ENCODE measurements at places on chromosomes 16 and 17.

DNA sequence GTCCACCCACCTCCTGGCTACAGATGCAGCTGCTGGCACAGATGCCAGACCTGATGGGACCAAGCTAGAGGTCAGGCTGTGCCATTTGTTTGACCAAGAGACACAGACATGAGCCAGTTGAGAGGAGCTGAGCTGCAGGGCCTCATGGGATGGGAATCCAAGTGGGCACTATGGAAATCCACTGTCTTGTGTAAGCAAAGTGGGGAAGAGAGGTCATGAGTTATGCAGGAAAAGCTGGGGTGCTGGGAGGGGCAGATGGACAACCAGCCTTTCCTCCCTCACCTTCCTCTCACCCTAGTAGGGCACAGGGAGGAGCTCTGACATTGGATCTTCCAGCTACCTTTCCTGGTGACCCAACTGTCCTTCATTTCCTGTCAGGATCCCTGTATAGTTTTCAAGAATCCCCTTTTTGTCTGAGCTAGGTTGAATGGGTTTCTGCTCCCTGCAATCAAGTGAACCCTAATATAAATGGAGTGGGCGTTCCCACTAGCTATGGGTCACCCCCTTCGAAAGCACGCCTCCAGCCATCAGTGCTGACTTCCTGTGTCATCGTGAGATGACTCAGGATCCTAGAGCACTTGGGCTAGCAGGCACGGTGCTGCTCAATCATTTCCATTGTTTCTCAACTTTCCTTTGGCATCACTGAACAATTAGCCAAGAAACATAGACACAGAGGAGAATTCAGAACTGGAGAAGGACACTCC lies 13.6 kb downstream of the ATPAF2 start:
- no peak for DNase-seq
- no peak overlapping the region for H3K27ac ChIP-seq
- H3K4me1 ChIP-seq, result peaks cover 5% of the 10 kb centered on the region
- no peaks in the 10 kb centered on the region for H3K27me3 ChIP-seq
- no peak overlapping the region for H3K4me3 ChIP-seq
- H3K36me3 ChIP-seq, result peaks cover 18% of the 10 kb centered on the region

DNA sequence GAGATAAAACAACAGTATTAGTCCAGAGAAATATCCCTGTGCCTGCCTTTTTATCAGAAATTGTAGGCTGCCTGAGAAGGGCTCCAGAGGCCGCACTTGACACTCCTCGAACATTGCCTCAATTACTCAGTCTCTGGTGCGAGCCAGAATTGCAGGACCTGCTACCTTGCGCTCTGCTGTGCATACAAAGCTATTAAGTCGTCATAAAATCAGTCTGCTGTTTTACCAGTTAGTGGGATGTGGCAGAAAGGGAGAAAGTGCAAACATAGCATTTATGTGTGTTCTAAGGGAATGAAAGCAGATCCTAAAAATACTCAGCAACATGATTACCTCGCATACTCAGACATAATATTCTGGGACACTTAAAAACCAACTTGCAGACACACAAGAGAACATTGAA lies 70.6 kb downstream of the TMC6 start:
- H3K27ac ChIP-seq, result no peak overlapping the region
- no peak overlapping the region for H3K4me3 ChIP-seq
- H3K36me3 ChIP-seq, result peaks cover 8% of the 10 kb centered on the region

DNA sequence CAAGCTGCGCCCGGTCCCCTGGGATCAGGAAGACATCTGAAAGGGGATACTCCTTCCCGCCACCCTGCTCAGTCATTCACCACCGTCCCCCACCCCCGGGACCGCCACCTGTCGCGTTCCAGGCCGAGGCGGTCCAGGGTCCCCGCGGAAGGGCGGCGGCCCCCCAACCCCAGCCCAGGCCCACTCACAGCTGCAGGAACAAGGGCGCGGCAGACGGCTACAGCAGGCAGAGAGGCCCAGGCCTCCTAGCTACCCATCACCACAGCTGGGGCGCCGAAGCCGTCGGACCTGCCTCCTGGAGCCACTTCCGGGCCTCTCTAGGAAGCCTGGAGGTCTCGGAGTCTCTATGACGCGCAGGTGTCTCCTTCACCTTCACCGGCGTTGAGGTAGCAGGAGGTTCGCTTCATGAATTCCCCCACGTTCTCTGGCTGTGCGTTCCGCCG lies at the start of gene SDR42E1:
Gene SDR42E1 (minus strand): TSS at position 272 of the 443 bp plus-strand sequence. CDS start 10,612 bp downstream, outside the sequence.
- H3K36me3 ChIP-seq, result no peaks in the 10 kb centered on the region
- H3K4me1 ChIP-seq, result peaks cover 8% of the 10 kb centered on the region
- peak within 1 kb of the TSS; percentile 68 for H3K4me3 ChIP-seq
- no peaks in the 10 kb centered on the region for H3K27me3 ChIP-seq
- peak; percentile 74 for DNase-seq

GRCh38 chr17:42077755-42078154 lies 20.5 kb downstream of the ZNF385C start:
- no peaks in the 10 kb centered on the region for H3K36me3 ChIP-seq
- no peaks in the 10 kb centered on the region for H3K4me1 ChIP-seq
- no peak for DNase-seq
- H3K4me3 ChIP-seq, result no peak overlapping the region

DNA sequence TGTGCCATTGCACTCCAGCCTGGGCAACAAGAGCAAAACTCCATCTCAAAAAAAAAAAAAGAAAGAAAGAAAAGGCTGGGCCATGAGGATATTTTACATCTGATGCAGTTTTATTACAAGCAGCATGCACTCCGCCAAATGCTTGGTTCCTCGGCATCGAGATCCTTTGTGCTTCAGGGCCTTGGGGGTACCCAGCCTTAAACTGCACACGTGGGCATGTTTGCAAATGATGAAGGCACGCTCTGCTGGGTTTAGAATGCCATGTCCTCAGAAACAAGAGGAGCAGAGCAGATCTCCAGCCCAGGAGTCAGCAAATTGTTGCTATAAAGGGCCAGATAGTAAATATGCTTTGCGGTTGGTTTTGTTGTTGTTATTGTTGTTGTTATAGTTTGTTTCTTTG lies 153.2 kb downstream of the KATNIP start:
- no peaks in the 10 kb centered on the region for H3K36me3 ChIP-seq
- no peaks in the 10 kb centered on the region for H3K27me3 ChIP-seq
- no peak for DNase-seq
- no peak overlapping the region for H3K4me3 ChIP-seq
- H3K4me1 ChIP-seq, result no peaks in the 10 kb centered on the region

DNA sequence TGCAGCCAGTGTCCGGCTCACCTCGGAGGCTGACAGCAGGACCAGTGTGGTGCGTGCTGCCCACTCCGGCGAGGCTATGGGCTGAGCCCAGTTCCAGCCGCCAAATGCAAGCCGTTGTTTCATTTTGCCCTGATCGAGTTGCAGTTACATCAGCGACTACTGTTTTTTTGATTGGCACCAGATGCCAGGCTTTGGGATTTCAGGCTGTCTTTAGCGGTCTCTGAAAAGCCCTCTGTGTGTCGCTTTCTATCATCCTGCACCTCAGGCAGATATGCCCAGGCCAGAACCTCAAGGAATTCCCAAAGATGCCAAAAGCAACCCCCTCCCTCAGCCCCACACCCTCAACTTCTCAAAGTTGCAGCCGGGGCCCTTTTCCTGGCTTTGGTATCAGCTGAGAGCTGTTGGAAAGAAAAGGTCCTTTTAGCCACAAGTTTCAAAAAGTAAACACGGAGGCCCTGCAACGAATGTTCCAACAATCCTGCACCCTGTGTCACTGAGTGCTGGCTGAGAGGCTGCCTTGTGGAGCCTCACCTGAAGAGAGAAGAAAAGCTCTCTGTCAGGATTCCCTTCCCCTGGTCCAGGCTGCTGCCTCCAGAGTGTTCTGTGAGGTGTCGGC lies 58.9 kb downstream of the WWP2 start:
- no peak overlapping the region for H3K27ac ChIP-seq
- H3K4me3 ChIP-seq, result no peak overlapping the region
- peaks cover 7% of the 10 kb centered on the region for H3K36me3 ChIP-seq
- DNase-seq, result no peak
- no peaks in the 10 kb centered on the region for H3K27me3 ChIP-seq
- no peaks in the 10 kb centered on the region for H3K4me1 ChIP-seq

- H3K36me3 ChIP-seq, result peaks cover 30% of the 10 kb centered on the region
- DNase-seq, result peak; percentile 68
- peaks cover 26% of the 10 kb centered on the region for H3K4me1 ChIP-seq
- H3K27me3 ChIP-seq, result no peaks in the 10 kb centered on the region
- H3K27ac ChIP-seq, result peak overlapping the region; percentile 89
Measured at GRCh38 chr17:1515640-1516387, 598 bp downstream of the INPP5K start.

GRCh38 chr17:79613195-79613772 lies 2.4 kb upstream of the RBFOX3 start:
- H3K4me3 ChIP-seq, result no peak overlapping the region
- no peaks in the 10 kb centered on the region for H3K4me1 ChIP-seq
- peaks cover 7% of the 10 kb centered on the region for H3K27me3 ChIP-seq
- H3K36me3 ChIP-seq, result no peaks in the 10 kb centered on the region
- H3K27ac ChIP-seq, result no peak overlapping the region

DNA sequence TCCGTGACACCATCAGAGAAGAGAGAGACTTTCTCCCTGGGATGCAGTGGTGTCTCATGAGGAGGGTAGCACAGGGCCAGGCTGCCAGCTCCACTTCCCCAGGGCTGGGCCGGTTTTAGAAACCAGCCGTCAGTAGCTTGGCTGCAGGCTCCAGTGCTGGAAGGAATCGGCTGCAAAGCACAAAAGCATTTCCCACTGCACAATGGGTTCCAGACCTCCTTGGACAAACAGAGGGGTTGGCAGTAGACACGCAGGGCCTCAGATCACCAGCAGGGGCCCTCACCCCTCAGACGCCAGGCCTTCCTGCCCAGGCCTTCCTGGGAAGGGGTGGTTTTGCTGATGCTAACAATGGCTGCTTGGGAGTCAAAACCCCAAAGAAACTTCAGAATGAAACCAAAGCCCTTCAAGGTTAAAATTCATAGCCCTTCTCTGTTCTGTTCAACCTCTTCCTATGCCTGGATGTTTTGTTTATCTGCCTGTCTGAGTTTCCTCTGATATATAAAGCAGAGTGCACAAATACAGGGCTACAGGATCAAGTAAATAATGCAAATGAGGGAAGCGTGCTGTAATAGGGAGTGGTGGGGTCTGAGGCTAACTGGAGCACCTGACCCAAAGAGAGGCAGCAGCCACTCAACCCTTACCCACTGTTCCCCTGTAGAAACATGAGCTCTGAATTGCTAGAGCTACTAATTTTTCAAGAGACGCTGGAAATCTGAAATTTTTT lies 26.2 kb downstream of the TEKT5 start:
- H3K4me3 ChIP-seq, result no peak overlapping the region
- H3K27me3 ChIP-seq, result no peaks in the 10 kb centered on the region
- no peaks in the 10 kb centered on the region for H3K36me3 ChIP-seq
- H3K27ac ChIP-seq, result no peak overlapping the region
- H3K4me1 ChIP-seq, result no peaks in the 10 kb centered on the region

DNA sequence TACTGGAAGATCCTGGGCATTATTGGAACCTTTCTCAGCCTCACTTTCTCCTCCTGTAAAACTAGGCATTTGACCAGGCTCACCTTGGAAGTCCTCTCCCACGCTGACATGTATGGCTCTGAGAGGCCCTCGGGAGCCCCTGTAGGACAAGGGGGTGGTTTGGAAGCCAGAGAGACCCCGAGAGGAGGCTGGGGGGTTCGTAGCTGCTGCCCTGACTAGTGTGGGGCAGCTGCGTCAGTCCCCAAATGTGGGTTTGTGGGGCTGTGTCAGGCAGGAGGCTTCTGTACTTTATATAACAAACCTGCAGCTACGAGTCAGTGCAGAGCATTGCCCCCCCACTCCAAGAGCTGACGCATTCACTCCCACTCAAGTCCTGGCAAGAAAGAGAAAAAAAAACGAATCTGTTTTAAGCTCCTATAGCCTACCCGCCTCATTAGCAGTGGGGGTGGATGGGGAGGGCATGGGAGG lies 1.8 kb downstream of the CX3CL1 start:
- no peaks in the 10 kb centered on the region for H3K27me3 ChIP-seq
- DNase-seq, result no peak
- H3K4me1 ChIP-seq, result no peaks in the 10 kb centered on the region
- H3K4me3 ChIP-seq, result no peak overlapping the region
- no peaks in the 10 kb centered on the region for H3K36me3 ChIP-seq
- H3K27ac ChIP-seq, result no peak overlapping the region

GRCh38 chr16:83676086-83676485 lies 131.7 kb upstream of the HSBP1 start:
- H3K27ac ChIP-seq, result no peak overlapping the region
- DNase-seq, result no peak
- H3K36me3 ChIP-seq, result no peaks in the 10 kb centered on the region
- no peak overlapping the region for H3K4me3 ChIP-seq
- H3K27me3 ChIP-seq, result no peaks in the 10 kb centered on the region

DNA sequence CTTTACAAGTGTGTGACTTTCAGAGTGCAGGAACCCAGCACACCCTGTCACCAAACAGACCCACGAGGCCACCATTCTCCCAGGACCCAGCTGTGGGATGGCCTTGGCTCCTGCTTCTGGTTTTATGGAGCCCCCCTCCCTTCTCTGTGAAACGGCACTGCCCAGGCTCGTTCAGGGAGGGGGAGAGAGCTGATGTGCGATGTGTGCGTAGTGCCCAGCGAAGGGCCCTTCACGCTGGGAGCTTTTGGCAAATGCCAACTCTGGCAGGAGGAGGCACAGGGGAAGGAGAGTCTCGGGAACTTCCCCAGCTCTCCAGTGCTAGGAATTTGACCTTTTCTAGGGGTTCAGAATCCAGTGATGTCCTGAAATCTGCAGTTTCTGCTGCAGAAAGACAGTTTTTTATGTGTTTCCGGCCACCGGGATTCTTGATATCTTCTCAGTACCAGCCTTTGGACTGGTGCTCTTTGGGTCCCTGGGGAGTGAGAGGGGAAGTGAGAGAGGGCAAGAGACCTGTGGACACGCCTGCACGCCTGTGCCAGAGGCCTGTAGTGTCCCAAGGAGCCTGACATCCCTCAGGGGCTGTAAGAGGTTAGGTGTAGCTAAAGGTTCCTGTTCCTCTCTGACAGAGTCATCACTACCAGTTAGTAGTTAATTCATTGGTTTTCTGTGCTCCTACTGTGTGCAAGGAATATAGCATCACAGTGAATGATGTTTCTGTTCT lies 45.1 kb downstream of the CMIP start:
- no peaks in the 10 kb centered on the region for H3K27me3 ChIP-seq
- H3K4me1 ChIP-seq, result peaks cover 6% of the 10 kb centered on the region
- no peak for DNase-seq
- H3K27ac ChIP-seq, result no peak overlapping the region
- no peak overlapping the region for H3K4me3 ChIP-seq

GRCh38 chr17:80665792-80666191 lies 121.2 kb downstream of the RPTOR start:
- H3K4me3 ChIP-seq, result no peak overlapping the region
- peaks cover 66% of the 10 kb centered on the region for H3K4me1 ChIP-seq
- no peaks in the 10 kb centered on the region for H3K27me3 ChIP-seq
- DNase-seq, result no peak
- H3K36me3 ChIP-seq, result no peaks in the 10 kb centered on the region
